Stimulated activated CD4-positive, alpha-beta T cell treated with anti-CD3 and anti-CD28 coated beads, Interleukin-4, amount 100 ng/mL, for 24 hours (primary cell): ENCODE measurements at places on chromosomes 11 and 22.

DNA sequence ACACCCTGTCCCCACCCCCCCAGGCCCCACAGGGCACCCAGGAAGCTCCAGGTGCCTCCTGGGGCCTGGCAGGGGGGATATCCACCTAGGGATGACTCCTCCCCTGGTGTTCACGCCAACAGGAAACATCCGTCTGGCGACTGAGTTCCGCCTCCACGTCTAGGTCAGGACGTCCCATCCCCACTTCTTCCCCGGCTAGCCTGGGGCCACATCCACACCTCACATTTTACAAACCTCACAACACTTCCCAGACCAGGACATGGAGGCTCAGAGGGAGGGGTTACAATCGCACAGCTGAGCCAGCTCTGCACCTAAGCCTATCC, 21.0 kb downstream of the MAFF start:
- no peak for DNase-seq

GRCh38 chr11:60396799-60397198, 540 bp downstream of the MS4A14 start:
- no peak for DNase-seq

DNA sequence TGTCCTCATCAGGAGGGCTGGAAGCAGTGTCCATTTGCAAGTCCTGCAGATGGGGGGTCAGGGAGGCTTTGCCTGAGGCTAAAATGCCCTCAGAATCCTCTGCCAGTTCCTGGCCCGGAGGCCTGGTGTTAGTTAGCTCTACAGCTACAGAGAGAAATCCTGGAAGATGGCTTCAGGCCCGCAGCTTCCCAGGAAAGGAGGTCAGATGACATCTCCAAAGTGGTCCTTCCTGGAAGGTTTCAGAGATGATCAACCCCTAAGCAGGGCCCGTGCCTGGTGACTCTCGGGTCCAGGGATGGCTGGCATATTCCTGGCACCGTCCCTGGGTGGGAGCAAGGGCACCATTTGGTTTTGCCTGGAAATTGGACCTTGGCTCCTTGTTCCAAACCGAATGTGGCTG, 959.1 kb downstream of the BRD1 start:
- no peak for DNase-seq

GRCh38 chr22:37566329-37566837, 6.1 kb downstream of the CDC42EP1 start:
- peak; percentile 14 for DNase-seq

DNA sequence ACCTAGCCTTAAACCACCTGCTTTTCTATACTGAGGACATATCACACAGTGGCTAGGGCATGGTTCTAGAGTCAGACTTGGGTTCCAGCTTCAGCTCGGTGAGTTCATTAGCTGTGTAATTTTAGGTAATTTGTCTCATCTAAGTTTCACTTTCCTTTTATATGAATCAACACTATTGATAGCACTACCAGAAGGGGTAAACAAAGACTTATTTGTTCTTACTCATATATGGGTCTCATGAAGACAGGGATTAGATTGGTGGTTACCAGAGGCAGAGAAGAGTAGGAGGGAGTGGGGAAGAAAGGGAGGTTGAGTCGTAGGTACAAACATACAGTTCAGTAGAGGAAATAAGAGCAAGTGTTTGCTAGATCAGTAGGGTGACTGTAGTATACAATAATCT, 924.7 kb downstream of the OPCML start:
- DNase-seq = no peak

DNA sequence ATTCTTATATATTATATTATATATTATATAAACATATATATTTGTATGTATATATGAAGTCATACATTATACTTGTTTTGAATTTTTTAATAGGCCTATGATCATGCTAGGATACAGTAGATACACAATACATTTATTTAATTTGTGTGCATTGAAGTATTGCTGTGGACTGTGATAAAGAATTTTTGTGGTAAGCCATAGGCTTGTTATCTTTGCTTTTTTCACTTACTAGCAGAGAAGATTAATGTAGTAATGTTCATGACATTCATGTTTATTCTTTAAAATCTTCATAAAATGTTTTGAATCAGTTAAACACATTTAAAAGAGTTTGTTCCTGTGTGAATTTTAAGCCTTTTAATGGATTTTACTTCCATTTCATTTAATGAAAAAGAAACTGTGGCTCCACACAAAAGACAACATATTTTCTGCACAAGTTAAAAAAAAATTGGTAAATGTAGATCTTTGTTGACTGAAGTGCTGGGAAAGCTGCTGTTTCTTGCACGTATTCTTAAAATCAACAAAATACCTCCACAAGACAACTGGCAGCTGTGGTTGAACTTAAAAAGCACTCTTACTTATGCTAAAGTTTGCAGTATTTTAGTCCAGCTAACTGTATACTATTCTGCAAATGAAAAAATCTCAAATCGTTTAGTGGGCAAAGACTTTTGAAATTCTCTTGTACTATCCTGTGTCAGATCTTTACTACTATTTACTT, 156.2 kb downstream of the TMEM135 start:
- DNase-seq = no peak
